ENCODE measurements at places on chromosomes 11 and 22.
A peak's percentile ranks its signal among the peaks of the same experiment; 100 is the strongest.

DNA sequence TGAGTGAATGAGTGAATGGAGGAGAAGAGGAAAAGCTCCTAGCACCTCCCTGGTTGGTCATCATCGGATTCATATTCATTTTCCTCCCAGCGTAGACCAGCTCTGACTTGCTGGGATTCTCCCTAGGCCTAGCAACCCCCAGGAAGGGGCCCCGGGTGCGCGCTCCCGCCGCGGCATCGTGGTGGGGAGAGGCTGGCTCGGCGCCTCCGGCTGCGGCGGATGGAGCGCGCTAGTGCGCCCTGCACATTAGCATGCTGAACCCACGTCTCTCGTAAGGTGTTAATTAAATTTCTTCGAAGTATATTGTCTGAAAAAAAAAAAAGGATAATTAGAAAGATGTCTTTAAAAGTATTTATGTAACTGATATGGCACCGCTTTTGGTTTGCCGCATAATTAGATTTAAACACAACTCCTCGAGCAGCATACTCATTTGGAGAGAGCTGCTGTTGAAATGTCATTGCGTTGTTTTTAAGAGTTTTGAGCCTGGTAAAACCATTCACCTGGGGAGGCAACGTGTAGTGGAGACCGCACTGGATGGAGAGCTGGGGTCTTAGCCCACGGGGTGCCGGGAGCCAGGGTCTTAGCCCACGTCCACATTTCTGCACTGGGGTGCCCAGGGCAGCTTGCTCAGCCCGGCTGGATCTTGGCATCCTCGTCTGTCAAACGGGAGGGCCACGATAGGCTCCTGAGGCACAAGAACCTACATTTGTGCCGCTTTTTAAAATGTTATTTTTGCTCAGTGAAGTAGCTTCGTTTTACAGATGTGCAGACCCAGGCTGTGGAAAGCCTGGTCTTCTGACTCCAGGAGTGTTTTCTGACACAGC lies 21.8 kb downstream of the MPPED1 start:
- no peak for DNase-seq

- no peak for DNase-seq
These were observed 102.1 kb downstream of the C11orf91 start for GRCh38 chr11:33598426-33599069.

- no peak for DNase-seq
These were observed 26.5 kb upstream of the THY1 start for GRCh38 chr11:119449498-119449897.

DNA sequence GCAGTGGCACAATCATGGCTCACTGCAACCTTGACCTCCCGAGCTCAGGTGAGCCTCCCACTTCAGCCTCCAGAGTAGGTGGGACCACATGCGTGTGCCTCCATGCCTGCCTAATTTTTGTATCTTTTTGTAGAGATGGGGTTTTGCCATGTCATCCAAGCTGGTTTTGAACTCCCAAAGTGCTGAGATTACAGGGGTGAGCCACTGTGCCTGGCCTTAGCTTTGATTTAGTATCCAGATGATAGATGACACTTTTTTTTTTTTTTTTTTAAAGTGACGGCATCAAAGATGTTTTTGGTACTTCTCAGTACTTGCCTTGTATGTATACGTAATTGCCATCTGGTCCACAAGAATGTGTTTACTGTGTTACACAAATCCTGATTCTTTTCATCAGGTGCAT lies 23.4 kb downstream of the LDHAL6A start:
- no peak for DNase-seq

DNA sequence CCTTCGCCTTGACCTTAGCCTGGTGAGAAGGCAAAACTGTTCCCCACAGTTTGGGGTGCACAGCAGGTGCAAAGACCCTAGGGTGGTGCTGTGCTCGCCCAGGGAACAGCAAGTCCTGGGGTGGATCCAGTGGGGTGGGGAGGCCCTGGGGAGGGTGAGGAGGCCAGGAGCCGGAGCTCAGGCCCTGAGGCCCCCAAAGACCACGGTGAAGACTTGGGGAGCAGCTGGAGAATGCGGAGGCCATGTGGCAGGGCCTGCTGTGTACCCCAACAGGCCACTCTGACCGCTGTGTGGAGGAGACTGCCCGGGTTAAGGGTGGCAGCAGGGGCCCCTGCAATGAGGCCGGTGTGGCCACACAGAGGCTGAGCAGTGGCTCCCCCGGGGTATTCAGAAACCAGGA lies 101.1 kb upstream of the RTL6 start:
- DNase-seq, result no peak

- DNase-seq, result no peak
These were observed 39.7 kb upstream of the CCDC89 start for GRCh38 chr11:85725510-85726258.

DNA sequence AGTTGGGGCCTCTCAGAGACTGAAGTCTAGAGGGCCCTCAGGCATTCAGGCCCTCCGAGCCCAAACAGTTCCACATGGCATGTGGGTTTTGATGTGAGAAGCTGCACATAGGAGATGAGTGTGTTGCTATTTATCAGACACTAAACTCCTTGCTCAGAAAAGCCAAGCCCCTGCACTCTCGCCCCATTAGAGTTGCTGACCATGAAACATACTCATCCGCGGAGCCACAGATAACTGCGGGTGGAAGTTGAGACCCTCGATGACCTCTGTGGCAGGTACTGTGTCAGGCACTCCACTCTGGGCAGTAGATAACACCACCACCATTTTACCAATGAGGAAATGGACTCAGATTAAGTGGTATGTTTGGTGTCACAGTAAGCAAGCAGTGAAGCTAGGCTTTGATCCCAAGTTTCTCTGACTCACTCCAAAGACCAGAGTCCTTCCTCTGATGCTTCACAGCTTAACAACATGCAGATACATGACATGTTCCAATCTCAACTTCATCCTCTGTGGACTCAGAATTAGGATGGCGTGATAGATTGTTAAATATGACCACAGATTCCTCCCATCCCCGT lies 202.1 kb downstream of the ADAMTS15 start:
- no peak for DNase-seq

- no peak for DNase-seq
These were observed 61.8 kb upstream of the MTNR1B start for GRCh38 chr11:92907671-92908070.

GRCh38 chr22:30234786-30235470 lies 11.6 kb downstream of the LIF start:
- no peak for DNase-seq

- no peak for DNase-seq
These were observed 39.8 kb upstream of the POGLUT3 start for GRCh38 chr11:108538022-108538424.

DNA sequence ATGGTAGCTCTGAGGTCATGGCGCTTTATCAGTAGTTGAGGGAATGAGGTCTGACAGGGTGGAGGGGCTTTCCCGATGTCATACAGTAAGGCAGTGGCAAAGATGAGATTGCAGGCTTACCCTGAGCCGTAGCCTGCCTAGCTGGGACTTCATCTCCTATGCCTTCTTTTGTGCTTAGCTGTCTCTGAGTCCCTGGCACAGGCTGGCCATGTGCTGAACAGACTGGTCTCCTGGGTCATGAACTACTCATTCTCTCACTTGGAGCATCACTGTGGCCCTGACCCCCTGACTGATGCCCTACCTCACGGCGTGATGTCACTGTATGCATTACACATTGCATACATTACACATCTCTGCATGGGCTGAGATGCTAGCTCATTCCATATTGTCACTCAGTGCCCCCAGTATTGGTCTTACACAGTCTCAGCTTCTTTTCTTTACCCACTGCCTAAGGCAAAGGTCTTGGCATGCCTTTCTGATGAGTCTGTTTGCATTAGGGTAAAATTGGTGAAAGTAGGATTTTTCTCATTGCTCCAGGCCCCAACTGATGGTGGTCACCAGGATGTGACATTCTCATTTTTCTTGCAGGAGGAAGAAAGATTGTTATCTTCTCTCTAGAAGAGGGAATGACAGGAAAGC lies 389.4 kb upstream of the CADM1 start:
- no peak for DNase-seq

DNA sequence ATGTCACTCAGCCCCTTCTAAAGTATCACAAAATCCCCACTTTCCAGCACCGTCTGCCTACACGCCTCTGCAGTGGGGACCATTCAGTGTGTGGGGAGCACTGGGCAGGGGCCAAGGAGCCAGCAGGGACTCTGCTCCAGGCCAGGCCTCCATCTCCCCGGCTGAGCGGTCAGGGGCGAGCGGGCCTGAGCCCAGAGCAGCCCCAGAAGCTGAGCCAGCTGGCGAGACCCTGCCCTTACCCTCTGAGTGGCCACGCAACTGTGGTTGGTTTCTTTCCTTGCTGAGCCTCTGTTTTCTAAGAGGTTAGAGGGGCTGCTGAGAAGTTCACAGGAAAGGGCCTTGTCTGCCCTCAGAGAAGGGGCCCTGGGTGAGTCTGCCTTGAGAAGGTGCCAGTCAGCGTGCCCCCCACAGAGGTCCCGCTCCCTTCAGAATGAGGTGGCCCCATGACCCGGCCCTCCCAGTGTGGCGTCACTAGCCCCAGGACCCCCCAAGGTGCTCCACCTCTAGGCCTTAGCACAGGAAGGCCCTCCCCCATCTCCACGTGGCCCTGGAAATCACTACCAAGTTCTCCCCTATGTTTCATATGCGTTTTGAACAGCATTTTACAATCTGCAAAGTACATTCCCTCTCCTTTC lies 46.9 kb downstream of the WNT11 start:
- DNase-seq, result no peak

- no peak for DNase-seq
These were observed 415.1 kb downstream of the SOX6 start for GRCh38 chr11:15941206-15941770.

DNA sequence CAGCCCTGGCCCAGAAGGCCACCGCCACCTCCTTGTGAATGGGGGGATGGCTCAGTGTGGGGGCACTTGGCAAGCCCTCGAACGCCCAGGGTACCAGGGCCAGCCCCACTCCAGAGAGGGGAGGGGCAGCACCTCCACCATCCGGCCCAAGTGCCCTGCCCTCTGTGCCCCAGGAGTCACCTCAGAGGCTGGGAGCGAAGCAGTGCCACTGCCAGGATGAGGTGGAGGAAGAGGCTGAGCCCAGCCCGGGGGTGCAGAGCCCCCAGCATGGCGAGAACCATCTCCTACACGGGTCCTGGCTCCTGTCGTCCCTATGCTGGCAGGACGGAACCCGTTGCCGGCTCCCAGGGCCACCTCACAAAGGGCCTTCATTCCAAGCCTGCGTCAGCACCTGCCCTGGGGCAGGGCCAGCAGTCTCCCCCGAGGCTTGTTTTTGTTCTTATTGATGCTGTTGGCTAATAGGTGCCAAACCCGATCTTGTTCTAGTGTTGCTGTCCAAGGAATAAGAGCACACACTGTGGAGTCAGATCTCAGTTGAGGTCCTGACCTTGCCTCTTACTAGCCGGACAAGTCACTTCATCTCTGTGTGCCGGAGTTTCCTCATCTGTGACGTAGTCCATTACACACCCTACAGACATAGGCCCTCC lies at the start of gene FREY1:
Gene FREY1 (minus strand): TSS at position 307 of the 647 bp plus-strand sequence. CDS start 26 bp downstream, at position 281.
- DNase-seq, result no peak

- peak; percentile 82 for DNase-seq
These were observed at the start of gene C11orf52 for GRCh38 chr11:111918390-111919256. Gene C11orf52, plus strand, starts transcription at chr11:111918913. Its CDS starts 60 bp downstream, at chr11:111918973.

DNA sequence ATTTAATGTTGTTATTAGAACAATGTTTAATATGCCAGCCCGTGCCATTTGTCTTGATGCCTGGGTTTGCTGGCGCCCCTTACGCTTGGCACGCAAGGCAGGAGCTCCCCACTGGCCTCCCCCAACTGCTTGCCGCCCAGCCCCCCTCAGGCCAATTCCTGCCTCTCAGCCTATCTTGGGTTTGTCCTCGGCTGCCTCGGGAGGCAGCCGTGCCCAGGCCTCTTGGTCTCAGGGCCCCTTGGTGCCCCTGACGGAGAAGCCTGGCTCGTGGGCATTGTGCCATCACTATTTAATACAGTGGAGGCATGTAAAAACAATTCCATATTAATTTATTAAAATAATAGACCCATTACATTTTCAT lies 119.8 kb downstream of the KCNQ1OT1 start:
- no peak for DNase-seq

- DNase-seq, result no peak
These were observed 4.4 kb downstream of the CACNA1I start for GRCh38 chr22:39574779-39575551.

DNA sequence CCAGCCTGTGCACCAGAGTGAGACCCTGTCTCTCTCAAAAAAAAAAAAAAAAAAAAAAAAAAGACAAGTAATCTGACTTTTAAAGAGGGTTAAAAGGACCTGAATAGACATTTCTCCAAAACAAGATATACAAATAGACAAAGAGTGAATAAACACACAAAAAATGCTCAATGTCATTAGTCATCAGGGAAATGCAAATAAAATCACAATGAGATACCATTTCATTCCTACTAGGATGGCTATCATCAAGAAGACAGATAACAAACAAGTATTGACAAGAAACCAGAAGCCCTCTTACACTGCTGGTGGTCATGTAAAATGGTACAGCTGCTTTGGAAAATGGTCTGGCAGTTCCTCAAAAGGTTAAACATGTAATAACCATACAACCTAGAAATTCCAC lies 4.1 kb downstream of the RIC3 start:
- DNase-seq, result no peak

DNA sequence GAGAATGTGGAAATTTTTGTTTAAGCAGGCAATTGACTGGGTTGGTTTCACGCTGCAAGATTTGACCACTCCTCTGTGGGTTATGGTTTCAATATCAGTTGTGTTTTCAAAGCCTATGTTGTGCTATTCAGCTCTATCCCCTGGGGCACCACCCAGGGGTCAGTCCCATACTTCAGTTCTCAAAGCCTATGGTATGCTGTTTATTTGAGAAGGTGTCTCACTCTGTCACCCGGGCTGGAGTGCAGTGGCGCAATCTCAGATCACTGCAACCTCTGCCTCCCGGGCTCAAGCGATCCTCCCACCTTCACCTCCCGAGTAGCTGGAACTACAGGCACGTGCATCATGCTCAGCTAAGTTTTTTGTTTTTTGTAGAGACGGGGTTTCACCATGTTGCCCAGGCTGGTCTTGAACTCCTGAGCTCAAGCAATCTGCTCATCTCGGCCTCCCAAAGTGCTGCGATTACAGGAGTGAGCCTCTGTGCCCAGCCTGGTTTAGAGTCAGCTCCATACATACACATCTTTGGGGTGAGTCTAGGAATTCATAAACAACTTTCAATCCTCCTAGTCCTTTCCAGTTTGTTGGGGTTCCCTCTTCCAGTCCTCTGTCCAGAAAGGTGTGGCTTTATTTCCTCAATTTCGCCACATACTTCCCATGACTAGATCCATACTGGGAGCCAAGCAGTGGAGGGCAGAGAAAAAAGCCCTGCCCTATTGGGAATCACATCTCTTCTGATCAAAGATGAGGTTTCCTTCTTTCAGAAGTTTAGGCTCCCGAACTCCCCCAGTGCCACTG lies 35.0 kb upstream of the MAPK1 start:
- DNase-seq, result no peak

- no peak for DNase-seq
These were observed 48.0 kb downstream of the ENTHD1 start for GRCh38 chr22:39845529-39845928.

DNA sequence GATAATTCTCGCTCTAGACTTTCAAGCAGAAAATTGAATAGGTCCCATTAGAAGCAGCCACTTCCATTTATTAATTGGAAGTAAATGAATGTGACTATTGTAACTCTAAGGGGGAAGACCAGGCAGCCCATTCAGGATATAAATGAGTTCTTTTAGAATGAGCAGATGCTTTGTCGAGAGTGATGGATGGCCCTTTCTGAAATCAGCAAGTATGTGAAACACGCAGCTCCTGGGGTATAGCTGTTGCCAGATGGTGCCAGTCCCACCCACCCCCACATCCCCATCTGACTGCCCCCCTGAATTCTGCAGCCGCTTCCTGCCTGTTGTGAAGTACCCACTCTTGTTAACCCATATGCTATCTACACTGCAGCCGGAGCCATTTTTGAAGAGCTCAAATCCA lies 3.7 kb downstream of the SLC15A3 start:
- no peak for DNase-seq

All from SHP77 treated with DMSO at 0.1 percent for 48 hours (cell line).